ENCODE measurements at places on chromosomes 5 and 9. TPM values are rescaled to one million over a fixed set of nuclear protein-coding genes. Genes with fewer than 3 reads are reported as not detected.
A peak's percentile ranks its signal among the peaks of the same experiment; 100 is the strongest.

GRCh38 chr5:60148366-60148765 lies 254.8 kb upstream of the PDE4D start:
- no peak for DNase-seq

DNA sequence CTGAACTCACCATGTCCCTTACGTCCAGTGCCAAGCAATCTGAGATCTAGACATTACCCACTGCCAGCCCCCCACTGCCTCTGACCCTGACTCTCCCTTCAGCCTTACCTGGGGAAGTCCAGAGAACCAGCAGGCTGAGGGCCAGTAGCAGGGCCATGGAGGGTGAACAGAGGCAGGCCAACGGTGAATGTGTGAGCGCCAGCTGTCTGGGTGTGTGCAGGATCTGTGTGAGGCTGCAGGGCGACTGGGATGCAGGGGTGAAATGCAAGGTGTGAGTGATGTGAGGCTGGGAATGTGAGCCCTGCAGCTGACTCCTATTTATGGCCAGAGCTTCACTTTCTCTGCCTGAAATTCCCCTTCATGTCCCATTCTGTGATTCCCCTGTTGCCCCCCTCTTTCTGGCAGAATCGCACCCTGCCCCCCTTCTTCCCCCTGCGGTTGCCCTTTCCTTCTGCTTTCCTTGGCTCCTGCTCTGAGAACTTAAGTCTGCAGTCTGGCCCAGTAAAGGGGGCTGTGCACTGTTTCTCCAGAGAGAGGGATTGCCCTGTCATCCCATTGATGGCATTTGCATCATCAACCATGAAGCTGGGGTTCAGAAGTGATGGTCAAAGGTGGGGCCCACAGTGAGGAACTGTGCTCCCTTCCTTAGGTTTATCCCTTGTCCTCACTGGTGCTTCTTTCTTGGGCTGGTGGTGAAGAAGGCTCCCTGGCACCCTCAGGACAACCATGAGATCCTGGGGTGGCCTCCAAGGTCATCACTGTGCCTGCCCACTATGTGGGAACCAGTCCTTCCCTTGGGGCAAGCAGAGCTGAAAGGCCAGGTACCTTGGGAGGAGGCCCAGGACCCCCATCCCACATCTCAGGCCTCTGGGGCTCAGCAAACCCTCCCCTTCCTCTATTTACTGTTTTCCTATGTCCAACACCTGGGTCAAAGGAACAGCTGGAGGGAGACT lies at the start of gene CCL19:
TSS of gene CCL19 (minus strand) at position 294 of the 953 bp plus-strand sequence. CDS start at position 157, 137 bp downstream.
- no peak for DNase-seq

The IL3 gene
- not detected for total RNA-seq

DNA sequence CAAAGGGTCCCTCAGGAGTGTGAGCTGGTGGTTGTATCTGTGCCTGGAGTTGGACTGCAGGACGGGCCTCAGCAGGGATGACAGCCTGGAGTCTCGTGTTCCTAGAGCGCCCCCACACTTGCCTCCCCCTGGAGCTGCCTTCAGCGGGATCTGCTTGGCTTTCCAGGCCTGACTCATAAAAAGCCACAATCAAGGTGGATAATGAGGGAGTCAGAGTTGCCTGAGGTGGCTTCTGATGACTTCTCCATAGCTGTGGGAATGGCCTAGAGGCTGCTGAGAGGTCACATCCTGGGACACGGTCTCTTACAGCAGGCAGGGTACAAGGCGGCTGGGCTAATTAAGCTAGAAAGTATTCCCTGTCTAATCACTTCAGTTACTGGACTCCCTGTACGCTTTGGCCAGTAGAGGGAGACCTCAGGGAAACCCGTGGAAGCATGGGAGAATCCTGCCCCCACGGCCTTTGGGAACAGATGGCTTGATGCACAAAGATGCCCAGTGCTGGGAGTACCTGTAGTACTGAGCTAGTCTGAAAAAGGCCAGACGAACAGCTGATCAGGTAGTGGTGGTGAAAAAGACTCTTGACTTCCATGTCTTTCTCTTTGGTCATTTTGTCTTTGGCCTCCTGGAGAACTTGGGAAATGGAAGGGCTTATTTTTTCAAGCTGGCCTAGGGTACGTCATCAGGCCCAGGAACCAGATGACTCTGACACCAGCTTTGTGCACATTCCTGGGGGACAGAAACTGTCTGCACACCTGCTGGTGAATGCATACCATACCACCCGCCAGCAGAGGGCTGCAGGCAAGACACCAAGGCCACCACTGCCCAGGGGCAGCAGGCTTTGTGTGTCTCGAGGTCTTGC lies 16.1 kb upstream of the FRRS1L start:
- peak; percentile 52 for DNase-seq

GRCh38 chr5:87030699-87031098 lies 237.0 kb upstream of the RASA1 start:
- no peak for DNase-seq

DNA sequence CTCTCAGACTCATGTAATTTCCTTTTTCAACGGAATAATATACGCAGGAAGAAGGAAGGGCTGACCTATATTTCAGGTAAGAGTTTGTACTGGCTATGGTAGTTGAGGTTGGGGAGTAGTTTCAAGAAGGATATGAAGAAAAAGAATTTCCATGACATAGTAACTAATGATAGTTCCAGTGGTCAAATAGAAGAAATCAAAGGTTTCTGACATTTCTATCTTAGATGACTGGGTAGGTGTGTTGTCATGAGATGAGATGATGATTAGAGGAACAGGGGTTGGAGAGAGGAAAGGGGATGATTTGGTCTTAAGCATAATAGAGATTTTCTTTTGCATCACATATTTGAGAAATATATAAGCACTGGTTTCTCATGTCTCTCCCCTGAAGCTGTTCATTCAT lies 166.0 kb downstream of the SPATA31D1 start:
- DNase-seq, result no peak

DNA sequence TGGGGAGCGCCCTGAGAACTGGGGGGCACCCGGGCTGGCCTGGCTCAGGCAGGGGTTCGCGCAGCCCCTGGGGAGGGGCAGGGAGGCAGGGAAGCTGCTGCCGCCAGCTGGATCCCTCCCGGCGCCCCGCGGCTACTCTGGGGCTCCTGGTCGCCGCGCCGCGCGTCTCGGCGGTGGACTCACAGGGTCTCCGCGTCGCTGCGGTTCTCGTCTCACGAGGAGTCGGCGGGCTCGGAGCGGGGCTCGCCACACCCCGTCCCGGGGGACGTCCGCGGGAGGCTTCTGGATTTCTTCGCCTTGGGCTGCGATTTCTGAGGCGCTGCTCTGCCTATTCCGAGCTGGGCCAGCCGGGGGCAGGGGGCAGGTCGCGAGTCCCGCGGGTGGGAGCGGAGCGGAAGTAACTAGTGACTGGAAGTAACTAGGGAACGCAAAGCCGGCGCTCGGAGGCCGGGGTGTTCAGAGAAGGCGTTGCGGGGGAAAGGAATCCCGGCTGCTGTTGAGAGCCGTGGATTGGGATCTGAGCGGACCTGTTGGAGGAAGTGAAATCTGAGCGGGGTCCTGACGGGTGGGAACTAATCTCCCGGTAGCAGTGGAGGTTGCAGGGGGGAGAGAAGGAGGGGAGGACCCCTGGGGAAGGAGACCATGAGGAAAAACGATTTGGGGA lies 511 bp downstream of the CYSTM1 start:
- peak; percentile 83 for DNase-seq

- DNase-seq, result no peak
Measured at GRCh38 chr5:1277331-1277730, 17.5 kb downstream of the TERT start.

DNA sequence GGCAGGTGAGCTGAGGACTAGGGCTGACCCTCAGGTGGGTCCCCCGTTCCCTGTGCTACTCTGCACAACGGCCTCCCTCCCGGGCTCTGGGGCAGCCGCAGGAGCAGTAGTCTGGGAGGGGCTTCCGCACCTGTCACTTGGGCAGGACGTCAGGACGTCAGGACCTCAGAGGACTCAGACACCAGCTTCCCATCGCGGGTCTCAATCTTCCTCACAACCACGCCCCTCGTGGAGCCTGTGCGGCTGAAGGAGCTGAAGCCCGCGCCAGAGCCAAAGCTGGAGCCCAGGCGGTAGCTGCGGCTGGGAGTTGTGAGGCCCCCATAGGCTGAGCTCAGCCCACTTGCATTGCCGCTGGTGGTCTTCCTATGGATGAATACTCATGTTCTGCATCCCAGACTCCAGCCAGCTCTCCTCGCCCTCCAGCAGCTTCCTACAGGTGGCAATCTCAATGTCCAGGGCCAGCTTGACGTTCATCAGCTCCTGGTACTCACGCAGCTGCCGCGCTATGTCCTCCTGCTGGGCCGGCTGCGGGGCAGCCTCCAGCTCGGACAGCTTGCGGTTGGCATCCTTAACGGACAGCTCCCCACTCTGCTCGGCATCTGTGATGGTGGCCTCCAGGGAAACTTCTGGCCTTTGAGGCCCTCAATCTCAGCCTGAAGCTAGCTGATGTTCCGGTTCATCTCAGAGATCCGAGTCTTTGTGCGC lies 381.4 kb upstream of the RGMB start:
- no peak for DNase-seq

- DNase-seq, result no peak
Measured at GRCh38 chr9:33350310-33350709, 52.1 kb downstream of the AQP7 start.

GRCh38 chr9:77523891-77524290 lies 124.2 kb downstream of the GNA14 start:
- DNase-seq, result no peak

DNA sequence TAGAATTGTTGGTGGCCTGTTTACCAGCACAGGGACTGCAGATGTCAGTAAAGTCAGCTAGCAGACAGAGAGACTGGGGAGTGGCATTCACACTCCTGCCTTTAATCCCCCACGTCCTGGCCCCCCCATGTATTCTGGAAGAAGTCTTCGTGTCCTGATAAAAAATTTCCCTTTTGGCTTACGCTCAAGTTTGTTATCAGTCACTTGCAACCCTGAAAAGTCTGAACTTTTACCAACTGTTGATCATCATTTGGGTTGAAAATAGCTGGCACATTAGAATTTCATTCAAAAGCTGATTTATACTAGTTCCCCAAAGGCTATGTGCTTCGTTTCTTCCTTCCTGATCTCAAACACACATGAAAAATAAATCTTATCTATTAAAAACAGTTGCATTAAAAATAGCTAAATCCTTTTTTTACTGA lies 5.8 kb upstream of the CRHBP start:
- DNase-seq, result no peak

GRCh38 chr9:36499174-36499890 lies 73.4 kb upstream of the MELK start:
- no peak for DNase-seq

DNA sequence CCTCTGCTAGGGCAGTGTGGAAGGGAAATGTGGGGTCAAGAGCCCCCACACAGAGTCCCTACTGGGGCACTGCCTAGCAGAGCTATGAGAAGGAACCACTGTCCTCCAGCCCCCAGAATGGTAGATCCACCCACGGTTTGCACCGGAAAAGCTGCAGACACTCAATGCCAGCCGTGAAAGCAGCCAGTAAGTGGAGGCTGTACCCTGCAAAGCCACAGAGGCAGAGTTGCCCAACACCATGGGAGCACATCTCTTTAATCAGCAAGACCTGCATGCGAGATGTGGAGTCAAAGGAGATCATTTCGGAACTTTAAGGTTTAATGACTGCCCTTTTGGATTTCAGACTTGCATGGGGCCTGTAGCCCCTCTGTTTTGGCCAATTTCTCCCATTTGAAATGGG lies 52.2 kb downstream of the GKAP1 start:
- no peak for DNase-seq

The PHF24 gene
- not detected for total RNA-seq

DNA sequence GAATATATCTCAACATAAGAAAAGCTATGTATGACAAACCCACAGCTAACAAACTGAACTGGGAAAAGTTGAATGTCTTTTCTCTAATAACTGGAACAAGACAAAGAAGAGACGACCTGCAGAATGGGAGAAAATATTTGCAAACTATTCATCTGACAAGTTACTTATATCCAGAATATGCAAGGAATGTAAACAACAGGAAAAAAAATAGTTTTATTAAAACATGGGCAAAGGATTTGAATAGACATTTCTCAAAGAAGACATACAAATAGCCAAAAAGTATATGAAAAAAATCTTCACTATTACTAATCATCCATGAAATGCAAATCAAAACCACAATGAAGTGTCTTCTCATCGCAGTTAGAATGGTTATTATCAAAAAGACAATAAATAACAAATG lies 181.7 kb upstream of the TLX3 start:
- peak; percentile 75 for DNase-seq

The CBY3 gene
- not detected for total RNA-seq

- DNase-seq, result no peak
Measured at GRCh38 chr9:85553475-85553874, 188.3 kb downstream of the AGTPBP1 start.

The ASS1 gene
- total RNA-seq, result 20.9 TPM

DNA sequence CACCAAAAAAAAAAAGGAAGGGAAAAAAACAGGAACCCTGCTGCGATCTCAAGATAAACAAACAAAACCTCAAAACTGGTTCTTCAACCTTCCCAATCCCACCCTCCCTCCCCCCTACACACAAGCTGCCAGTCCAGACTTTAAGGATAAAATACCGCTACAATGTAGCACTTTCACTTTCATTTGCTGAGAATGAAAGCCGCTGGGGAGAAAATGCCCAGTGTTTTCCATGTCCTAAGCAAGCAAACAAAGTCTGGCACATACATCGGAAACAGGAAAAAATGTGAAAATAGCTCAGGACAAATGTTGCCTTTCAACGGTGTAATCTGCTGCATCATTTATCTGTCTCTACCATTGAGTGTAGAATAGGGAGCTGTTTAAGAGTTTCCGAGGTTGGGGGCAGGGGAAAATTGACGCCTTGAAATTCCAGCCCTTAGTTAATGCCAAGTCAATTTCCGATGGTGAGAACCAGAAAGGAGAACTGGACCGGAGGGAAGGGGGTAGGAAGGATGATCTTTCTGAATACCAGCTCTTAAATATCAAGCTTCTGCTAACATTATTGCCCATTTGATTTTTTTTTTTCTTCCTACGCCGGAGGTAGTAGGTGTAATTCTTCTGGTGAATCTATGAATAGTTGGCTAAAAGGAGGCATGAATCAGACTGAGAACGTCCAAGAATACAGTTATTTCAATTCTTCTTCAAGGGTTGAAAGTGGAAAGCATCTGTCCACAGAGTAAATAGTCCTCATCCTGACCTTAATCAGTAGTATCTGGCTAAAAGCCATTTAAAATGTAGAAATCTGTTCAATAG lies 1.2 kb upstream of the ADAMTS6 start:
- DNase-seq, result no peak

The FAF2 gene
- 60.9 TPM for total RNA-seq

- DNase-seq, result no peak
Measured at GRCh38 chr9:12875191-12875590, 100.4 kb downstream of the LURAP1L start.

- DNase-seq, result no peak
Measured at GRCh38 chr5:19777363-19777762, 210.6 kb downstream of the CDH18 start.

GRCh38 chr5:90680921-90681563 lies 122.4 kb downstream of the ADGRV1 start:
- no peak for DNase-seq

GRCh38 chr5:1217596-1218206 lies 7.5 kb upstream of the SLC6A18 start:
- DNase-seq, result no peak

The CNOT8 gene
- total RNA-seq, result 87.9 TPM

The SPINK7 gene
- total RNA-seq, result not detected

- no peak for DNase-seq
Measured at GRCh38 chr9:125529589-125530515, 177.2 kb downstream of the MAPKAP1 start.

All from SJSA1 (cell line).